ENCODE measurements at places on chromosomes 16 and 17.

DNA sequence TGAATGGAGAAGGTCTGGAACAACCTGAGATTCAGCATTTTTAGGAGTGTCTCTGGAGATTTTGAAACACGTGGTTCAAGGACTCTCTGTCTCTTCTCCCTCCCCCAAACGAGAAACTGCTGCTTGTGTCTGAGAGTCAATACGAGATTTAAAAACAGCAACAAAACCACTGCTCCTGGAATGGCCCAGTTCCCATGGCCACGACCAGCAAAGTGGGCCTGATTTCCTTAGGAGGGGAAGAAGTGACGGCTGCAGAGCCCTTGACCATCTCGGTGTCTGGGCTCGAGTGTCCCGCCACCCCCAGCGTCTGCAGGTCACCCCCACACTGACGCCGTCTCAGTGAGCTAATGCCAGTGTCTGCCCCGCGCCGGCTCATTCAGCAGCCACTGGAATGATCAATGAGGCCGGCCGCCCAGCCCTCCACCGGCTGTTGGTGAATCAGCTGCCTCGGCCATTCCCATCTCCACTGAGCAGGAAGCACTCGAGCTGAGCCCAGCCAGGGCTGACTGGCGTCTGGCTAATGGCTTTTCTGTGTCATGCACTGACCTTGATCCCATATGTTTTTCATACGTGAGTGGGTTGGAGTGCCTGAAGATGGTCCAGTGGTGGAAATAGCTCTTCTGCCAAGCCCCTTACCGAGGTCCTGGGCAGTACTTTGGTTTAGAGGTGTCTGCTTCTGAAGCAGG lies 151.8 kb downstream of the PITPNC1 start:
- peak; percentile 96 for DNase-seq

DNA sequence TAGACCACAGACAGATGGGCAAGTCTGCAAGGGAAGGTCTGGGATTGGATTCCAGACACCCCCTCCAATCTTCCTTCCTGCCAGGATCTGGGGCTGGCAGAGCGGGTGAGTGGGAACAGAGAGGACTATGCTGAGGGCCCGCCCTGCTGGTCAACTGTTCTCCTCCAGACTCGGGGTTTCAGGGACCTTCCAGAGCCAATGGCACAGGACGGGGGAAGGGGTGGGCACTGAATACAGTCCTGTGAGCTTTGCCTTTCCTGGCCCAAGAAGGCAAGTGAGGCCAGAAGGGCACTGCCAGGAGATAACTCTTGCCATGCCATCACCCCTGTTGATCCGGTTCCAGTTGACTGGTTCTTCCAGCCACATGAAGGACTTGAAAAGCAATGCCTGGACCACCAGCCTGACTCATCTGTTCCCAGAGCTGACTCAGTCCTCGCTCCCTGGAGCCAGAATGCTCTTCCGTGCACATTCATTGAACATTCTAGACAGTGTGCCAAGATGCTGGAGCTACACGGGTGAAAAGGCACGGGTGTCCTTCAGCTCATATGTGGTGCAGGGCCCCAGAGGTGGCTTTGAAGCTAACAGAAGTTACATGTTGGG lies 533 bp upstream of the MEFV start:
- DNase-seq: peak; percentile 32

DNA sequence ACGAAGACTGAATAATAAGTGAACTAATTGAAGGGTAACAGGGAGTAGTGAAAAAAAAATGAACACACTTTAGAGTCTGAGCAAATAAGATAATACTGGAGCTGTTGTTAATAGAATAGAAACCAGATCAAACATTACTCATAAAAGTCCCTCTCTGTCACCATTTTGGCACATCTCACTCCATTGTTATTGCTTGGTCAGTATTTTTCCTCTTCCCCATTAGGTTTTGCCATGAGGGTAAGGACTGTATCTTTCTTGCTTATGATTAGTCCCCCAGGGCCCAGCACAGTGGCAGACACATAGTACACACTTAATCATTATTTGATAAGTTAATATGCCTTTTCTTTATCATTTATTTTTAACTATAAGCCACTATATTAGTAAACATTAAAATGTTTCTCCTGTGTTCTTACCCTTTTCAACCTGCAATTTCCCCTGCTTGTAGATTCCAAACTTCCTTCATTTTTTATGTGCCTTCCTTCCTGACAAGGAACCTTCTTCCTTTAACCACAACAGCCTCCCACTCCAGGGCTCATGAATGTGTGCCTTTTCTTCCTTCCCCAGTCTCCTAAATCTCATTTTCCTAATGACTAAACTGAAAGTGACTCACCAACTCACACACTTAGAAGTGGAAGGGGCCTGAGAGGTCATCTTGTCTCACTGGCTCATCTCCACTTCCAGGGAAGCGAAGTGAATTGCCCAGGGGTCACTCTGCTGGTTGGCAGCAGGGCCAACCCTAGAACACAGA lies 88.2 kb upstream of the HAS3 start:
- peak; percentile 70 for DNase-seq

- DNase-seq: no peak
These were observed 17.5 kb downstream of the TTYH2 start for GRCh38 chr17:74230896-74231295.

Data from AG20443 (cell line).